Renal pelvis (tissue), 12 donors: ENCODE measurements at places on chromosomes 11 and 22. TPM values are rescaled to one million over a fixed set of nuclear protein-coding genes. Genes with fewer than 3 reads are reported as not detected.
A peak's percentile ranks its signal among the peaks of the same experiment; 100 is the strongest.

Gene DRICH1
- 2.3 TPM for polyA plus RNA-seq

Gene NOX4
- polyA plus RNA-seq, result 42.0 TPM

DNA sequence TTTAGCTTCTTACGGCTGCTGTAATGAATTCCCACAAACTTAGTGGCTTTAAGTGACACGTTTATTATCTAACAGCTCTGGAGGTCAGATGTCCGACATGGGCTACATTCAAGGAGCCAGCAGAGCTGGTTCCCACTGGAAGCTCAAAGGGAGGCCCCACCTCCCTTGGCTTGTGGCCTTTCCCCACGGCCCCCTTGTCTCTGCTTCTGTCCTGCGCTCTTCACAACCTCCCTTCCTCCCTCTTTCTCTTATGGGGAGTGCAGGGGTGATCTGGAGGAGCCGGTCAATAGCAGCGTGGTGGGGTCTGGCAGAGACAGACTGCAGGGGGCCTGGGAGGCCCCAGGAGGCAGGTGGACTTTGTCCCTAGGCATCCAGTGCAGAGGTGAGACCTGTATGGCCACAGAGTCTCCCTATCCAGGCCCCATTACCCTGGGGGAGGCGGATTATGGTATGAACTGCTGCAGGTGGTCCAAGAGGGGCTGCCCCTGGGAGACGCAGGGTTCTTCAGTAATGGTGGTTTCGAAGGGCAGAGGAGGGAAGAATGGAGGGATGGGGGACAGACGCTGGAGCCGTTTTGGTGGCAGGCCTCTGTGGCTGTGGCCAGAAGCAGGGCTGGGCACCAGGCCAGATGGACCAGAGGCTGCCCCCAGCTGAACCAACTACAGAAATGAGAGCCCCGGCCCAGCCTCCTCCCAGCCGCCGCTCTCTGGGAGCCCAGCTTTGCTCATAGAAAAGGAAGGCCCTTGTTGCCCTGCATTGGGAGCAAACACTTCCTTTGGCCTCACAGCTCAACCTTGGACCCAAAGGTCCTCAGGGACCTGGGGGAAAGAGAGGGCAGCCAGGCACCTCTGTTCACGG lies 30.7 kb upstream of the KCNQ1OT1 start:
- DNase-seq, result peak; percentile 74

- no peak for DNase-seq
Observed at GRCh38 chr11:67517784-67518552, 5.3 kb downstream of the CABP2 start.

DNA sequence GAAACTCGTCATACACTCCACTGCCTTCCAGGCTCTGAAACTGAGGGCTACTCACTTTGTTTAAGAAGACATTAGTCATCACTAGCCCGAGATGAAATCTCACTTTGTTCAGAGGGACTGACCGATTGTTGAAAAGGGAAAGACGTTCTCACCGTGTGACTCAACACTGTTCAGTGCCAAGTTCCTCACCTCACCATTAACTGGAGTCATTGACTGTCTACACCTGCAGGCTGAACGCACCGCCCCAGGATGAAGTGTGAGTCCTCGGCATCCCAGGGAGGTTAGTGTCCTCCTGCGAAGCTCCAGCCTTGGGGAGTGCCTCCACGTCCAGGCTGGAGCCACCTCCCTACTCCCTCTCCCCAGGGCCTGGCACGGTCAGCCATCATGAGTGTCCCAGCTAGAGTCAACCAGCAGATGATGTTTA lies 30.4 kb downstream of the FADD start:
- no peak for DNase-seq

Gene NAV2
- 48.4 TPM for polyA plus RNA-seq

- no peak for DNase-seq
Observed at GRCh38 chr22:44648085-44648820, 53.8 kb upstream of the PRR5 start.

- DNase-seq, result no peak
Observed at GRCh38 chr22:18120857-18121256, 10.2 kb downstream of the TUBA8 start.

Gene UPK3A
- 5.1 TPM for polyA plus RNA-seq

- no peak for DNase-seq
Observed at GRCh38 chr11:36453678-36454077, 56.4 kb downstream of the TRAF6 start.

DNA sequence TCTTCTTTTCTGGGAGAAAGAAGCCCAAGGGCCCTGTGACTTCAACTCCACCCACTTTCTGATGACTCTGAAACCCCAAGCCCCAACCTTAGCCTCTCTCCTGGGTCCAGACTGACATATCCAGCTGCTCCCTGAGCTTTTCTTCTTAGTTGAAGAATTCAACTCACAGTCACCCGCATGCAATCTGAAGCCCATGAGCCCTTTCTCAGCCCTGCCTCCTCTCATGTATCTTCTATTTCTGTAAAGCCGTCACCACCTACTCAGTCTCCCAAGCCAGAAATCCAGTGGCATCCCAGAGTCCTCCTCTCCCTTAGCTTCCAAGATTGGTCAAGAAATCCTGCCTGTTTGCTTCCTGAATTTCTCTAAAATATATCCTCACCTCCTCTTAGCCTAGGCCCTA lies 7.1 kb upstream of the TMA7B start:
- DNase-seq, result no peak

GRCh38 chr11:110907629-110908028 lies 195.4 kb upstream of the ARHGAP20 start:
- no peak for DNase-seq

Gene SLC17A6
- polyA plus RNA-seq, result not detected

- DNase-seq, result no peak
Observed at GRCh38 chr11:102368472-102368871, 21.5 kb downstream of the BIRC2 start.

GRCh38 chr11:86160541-86161149 lies 83.9 kb upstream of the EED start:
- no peak for DNase-seq

- DNase-seq, result no peak
Observed at GRCh38 chr11:16825101-16825500, 86.7 kb downstream of the C11orf58 start.

GRCh38 chr11:83064011-83064410 lies 7.7 kb downstream of the RAB30 start:
- DNase-seq, result no peak

Gene MGAT3
- polyA plus RNA-seq, result 31.2 TPM

- DNase-seq, result peak; percentile 40
Observed at GRCh38 chr22:41517172-41518047, 26.9 kb downstream of the POLR3H start.

Gene PEX26
- polyA plus RNA-seq, result 41.0 TPM

DNA sequence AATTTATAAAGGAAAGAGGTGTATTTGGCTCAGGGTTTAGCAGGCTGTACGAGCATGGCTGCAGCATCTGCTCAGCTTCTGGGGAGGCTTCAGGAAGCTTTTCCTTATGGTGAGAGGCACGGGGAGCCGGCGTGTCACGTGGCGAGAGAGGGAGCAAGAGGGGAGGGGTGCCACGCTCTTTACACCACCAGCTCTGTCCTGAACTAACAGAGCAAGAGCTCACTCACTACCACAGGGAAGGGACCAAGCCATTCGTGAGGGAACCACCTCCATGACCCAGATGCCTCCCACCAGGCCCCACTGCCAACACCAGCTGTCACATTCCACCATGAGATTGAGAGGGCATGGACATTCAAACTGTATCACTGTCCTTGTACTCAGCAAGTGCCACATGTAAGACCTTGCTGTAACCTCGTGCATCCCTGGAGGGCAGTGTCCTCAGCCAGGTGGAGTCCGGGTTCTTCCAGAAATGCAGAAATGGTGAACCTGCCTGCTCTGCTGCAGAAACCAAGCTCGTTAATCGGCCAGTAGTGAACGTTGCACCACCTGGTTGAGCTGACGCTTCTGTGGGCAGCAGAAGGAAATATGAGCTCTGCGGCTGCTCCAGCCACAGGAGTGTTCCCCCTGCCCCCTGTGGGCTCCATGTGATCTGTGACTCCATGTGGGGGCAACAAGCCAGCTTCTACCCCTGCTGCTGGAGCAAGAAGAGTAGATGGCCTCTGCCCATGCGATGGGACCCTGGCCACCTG lies 368.6 kb downstream of the TBC1D22A start:
- DNase-seq, result no peak

- peak; percentile 56 for DNase-seq
Observed at GRCh38 chr11:15258433-15259165, 143.9 kb downstream of the INSC start.

Gene ENTHD1
- polyA plus RNA-seq, result not detected

Gene RFPL2
- polyA plus RNA-seq, result 1.0 TPM

Gene HARBI1
- 4.2 TPM for polyA plus RNA-seq

DNA sequence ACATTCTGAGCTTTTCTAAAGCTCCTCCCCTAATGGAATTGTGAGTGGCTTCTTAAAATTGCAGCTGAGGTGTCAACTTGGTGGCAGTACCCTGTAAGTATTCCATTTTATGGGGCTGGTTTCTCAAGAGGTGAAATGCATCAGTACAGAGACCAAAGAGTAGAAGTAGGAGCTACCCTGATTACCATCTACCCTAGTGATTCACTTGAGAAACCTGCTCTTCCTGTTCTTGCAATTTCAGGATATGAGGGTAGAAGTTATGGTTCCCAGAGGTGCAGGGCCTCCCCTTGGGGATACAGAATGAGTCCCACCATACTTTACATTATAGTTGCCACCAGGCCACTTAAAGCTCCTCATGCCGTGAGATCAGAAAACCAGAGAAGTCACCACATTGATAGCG lies 944.6 kb downstream of the OPCML start:
- DNase-seq, result no peak

Gene SCUBE1
- 11.1 TPM for polyA plus RNA-seq

Gene NR1H3
- 46.9 TPM for polyA plus RNA-seq

DNA sequence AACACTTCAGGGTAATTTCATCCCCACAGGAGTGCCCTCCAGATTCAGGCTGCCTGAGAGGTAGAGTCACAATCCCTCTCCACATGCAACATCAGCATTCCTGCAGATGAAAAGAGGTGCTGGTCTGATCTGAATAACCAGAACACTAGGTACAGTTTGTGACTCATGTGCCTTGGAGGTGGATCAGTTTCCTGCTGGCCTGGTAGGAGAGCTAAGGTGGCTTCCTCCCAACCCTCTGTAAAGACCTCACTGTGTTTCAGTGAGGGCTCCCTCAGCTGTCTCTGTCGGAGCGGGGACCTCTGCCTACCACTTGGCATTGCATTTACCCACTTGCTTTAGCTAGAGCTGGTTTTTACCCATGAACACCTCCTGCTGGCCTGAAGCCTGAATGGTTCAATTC lies 7.6 kb downstream of the OR9G1 start:
- no peak for DNase-seq

DNA sequence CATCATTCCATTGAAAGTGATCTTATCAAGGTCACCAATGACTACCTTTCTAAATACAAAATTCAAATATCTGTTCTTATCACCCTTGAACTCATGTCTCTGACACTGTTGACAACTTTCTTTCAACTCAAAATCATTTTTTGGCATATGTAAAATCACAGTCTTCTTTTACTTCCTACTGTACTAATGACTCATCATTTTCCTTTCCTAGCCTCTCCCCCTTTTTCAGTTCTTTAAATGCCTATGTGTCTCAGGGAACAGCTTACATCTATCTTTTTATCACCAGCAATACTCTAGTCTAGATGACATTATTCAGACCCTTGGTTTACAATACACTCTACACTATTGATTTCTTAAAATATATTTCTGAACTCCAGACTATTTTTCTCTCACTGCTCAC lies 2220.7 kb upstream of the RAG2 start:
- no peak for DNase-seq

Gene RIMBP3B
- not detected for polyA plus RNA-seq

Gene TYR
- polyA plus RNA-seq, result 0.09 TPM

Gene SMIM35
- 0.11 TPM for polyA plus RNA-seq

Gene KCNE3
- 29.0 TPM for polyA plus RNA-seq

DNA sequence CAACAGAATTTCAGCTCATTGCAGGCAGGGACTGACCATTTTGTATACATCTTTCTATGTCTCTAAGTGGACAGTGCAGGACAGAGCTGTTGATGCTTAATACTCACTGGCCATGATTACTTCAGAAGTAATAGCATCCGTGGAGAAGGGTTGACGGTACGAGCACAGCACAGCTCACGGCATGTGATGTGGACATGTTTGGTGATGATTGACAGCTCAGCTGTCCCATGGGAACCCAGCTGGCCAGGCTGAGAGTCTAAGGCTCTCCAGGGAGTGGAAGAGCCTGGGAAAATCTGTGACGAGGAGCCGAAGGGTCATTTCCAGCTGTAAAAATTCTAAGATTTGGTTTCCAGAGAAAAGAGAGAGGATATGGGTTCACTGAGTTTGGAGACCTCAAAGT lies 198.2 kb downstream of the SNX19 start:
- no peak for DNase-seq

GRCh38 chr11:75196426-75196825 lies 44.1 kb upstream of the TPBGL start:
- DNase-seq, result no peak

DNA sequence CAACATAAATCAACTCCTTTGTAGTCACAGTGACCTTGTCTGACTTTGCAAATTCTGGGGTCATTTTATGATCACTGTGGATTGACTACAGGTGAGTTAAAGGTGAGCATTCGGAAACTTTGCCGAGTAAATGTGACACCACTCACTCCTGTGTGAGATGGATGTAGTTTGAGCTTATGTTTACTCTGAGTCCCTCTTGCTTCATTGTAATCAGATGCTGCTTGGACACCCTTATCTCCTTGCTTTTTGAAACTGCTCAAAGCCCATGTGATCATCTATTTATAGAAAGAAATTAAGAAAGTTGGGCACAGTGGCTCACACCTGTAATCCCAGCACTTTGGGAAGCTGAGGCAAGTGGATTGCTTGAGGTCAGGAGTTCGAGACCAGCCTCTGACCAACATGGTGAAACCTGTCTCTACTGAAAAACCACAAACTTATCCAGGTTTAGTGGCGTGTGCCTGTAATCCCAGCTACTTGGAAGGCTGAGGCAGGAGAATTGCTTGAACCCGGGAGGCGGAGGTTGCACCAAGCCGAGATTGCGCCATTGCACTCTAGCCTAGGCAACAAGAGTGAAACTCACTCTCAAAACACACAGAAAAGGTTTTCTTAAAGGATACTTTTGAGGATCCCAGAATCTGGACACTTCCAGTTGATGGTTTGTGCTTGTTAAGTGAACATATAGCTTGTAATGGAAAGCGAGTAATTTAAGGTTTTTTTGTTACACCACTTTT lies 7.2 kb downstream of the FAM118A start:
- no peak for DNase-seq

DNA sequence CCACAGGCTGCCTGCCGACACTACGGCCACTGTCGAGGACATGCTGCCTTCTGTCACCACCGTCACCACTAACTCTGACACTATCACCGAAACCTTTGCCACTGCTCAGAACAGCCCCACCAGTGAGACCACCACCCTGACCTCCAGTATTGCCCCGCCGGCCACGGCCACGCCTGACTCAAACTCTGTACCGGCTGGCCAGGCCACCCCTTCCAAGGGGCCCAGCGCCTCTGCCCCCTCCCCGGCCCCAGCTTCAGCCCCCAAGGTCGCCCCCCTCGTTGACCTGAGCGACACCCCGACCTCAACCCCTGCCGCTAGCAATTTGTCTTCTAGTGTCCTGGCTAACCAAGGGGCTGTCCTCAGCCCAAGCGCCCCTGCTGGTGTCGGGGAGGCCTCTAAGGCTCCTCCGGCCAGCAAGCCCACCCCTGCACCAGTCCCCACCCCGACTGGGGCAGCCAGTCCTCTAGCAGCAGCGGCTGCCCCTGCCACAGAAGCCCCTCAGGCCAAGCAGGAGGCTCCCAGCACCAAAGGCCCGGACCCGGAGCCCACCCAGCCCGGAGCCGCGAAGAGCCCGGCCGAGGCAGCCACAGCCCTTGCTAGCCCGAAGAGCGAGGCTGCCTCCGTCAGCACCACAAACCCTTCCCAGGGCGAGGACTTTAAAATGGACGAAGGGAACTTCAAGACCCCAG lies 41.3 kb upstream of the TTC12 start:
- DNase-seq, result no peak
